ENCODE measurements at places on chromosomes 12 and 14. TPM values are rescaled to one million over a fixed set of nuclear protein-coding genes. Genes with fewer than 3 reads are reported as not detected.
A peak's percentile ranks its signal among the peaks of the same experiment; 100 is the strongest.

PITPNM2 gene
- total RNA-seq, result 9.9 TPM

IAPP gene
- not detected for total RNA-seq

AKAP5 gene
- total RNA-seq, result 2.6 TPM

GARIN6 gene
- not detected for total RNA-seq

ALKBH2 gene
- total RNA-seq, result 19.4 TPM

DBX2 gene
- not detected for total RNA-seq

GALNT16 gene
- total RNA-seq, result 3.7 TPM

OR11H7 gene
- total RNA-seq, result not detected

ACOT4 gene
- total RNA-seq, result not detected

LYZ gene
- total RNA-seq, result 51.2 TPM

TAS2R10 gene
- 0.78 TPM for total RNA-seq

ITGB7 gene
- total RNA-seq, result 4.5 TPM

GRCh38 chr14:75409316-75410205, 18.3 kb upstream of the JDP2 start:
- no peak for ATAC-seq

GRCh38 chr12:105040476-105040875, 43.8 kb downstream of the ALDH1L2 start:
- no peak for ATAC-seq

- ATAC-seq, result no peak
Observed at GRCh38 chr14:45156067-45156466, 20.3 kb downstream of the FANCM start.

DNA sequence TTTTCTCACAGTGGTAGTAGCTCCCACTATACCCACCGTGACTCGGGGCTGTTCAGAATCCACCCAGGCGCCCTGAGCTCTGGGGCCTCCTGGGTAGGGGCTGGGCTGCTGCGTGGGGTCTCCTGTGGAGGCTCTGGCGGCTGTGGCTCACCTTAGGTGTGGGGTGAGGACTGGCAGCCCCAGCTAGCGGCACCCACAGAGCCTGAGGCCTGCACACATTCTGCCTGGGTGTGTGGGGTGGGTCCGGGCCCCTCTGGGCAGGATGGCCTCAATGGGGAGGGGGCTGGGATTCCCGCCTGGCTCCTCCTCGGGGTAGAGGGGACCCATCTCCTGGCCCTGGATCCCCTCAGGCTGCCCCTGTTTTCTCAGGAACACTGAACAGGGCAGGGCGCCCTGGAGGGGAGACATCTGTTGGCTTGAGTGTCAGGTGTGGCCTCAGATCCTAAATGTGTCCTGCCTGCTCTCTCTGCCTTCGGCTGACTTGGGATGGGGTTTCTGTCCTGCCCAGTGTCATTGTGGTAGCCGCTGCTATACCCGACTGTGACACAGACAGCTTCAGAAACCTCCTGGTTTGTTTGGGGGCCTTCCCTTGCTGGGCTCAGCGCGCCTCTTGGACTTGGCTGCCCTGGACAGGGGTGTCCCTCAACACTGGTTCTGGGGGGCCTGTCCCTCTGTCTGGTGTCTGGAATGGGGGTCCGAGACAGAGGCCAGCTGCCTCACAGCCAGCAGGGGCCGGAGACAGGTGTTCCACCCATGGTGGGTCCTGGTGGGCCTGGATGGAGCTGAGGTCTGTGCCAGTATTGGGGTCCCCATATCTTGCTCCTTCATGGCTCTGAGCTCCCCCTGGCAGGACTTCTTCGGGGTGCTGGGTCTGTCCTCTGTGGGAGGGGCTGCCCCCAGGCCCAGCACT, 354.9 kb downstream of the TMEM121 start:
- ATAC-seq, result no peak

- no peak for ATAC-seq
Observed at GRCh38 chr14:89011355-89012281, 187.2 kb downstream of the TTC8 start.

- no peak for ATAC-seq
Observed at GRCh38 chr14:54322701-54323337, 74.0 kb upstream of the CDKN3 start.

GRCh38 chr12:130879781-130880389, 8.0 kb downstream of the RAN start:
- ATAC-seq, result no peak

DNA sequence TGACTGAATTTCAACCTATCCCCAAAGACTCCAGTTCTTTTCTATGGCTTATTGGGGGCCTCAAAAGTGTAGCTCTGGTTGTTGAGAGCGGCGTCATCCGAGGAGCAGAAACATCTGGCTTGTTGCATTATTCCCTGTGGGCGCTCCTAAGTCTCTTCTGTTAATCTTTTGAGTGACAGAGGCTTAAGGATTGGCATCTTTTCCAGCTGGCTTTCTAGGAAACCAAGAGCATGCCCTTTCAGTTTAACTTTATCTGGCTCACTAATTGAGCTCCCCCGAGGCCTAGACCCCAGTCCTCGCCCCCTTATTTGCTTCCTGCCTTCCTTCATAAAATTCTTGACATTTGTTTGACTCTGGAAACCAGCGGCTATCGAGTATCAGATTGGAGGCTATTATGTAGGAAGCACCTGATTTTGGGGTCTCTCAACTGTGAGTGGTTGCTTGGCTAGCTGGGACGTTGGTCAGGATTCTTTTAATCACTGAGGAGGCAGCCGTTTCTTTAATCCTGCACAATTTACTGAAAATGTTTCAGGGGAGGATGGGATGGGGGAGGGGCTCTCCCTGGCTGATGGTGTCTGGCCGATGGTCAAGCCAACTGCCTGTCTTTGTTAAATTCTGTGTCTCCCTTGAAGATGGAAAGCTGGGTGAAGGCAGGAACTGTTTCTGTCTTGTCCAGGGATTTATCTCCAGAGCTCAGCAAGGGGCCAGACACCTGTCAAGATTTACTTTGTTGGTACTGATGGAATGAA, 3.1 kb downstream of the SMOC1 start:
- ATAC-seq, result no peak

GRCh38 chr14:23324455-23324846, 3.2 kb downstream of the PABPN1 start:
- ATAC-seq, result no peak

DNA sequence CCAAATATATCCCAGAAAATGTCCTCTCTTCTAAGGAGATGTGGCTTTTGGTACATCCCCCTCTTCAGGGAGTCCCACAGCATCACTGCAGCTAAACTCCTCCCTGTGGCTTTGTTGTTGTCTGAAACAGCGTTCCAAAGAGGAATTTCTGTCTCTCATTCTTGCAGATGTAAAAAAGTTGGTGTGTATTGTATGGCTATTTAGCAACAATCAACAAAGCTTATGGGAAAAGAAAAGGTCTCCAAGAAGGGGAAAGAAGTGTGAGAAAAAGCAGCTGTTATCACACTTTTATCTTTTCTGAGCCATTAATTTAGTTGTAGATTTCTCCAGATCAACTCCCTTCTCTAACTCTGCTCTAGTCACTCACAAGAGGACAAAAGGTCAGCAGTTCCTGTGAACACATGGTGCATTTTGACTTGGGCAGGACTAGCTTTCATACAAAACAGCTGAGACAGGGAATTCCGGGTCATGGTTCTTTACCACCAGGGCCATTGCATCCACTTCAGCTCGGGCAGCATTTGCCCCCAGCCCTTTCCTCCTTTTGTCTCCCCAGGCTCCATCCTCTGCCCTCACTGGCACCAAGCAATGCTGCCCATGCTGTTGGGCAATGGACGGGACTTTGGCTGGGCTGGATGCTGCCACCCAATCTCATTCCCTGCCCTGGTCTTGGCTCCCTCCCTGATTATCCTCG, 184.7 kb downstream of the TMX1 start:
- peak; percentile 63 for ATAC-seq

GRCh38 chr12:111766608-111767361, at the start of gene ALDH2:
Gene ALDH2, plus strand, starts transcription at chr12:111766933. Its CDS starts 50 bp downstream, at chr12:111766983.
- peak; percentile 97 for ATAC-seq

DNA sequence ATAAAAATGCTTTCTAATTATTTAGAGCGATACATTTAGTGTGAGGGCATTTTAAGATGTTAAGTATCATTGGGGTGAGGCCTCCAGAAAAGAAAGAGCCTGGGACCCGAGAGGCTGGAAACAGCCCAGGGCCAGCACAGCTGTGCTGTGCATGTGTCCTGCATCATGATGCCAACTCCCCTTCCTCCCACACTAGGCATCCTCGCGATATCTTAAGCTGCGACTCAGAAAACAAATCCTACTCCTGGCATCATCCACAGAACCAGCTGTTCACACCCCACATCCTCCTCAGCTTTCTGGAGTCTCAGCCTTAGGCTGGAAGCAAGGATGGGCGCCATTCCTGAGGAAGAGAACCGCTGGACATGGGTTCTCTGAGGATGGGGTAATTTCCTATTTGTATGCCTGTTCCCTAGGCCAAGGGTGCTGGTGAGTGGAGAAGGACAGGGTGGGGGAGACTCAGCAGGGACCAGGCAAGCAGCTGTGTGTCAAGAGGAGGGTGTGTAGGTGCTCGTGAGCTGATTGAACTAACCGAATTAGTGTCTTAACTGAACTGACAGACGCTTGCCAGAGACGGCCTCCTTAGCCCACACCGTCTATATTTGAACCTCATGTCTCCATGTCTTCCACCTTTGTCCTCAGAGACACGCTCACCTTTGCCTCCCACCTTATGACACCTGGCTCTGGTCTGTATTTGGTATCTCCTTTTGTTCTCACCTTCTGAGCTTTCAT, 15.6 kb upstream of the MCRS1 start:
- ATAC-seq, result no peak

GRCh38 chr12:74415633-74416032, 122.0 kb upstream of the ATXN7L3B start:
- ATAC-seq, result no peak

DNA sequence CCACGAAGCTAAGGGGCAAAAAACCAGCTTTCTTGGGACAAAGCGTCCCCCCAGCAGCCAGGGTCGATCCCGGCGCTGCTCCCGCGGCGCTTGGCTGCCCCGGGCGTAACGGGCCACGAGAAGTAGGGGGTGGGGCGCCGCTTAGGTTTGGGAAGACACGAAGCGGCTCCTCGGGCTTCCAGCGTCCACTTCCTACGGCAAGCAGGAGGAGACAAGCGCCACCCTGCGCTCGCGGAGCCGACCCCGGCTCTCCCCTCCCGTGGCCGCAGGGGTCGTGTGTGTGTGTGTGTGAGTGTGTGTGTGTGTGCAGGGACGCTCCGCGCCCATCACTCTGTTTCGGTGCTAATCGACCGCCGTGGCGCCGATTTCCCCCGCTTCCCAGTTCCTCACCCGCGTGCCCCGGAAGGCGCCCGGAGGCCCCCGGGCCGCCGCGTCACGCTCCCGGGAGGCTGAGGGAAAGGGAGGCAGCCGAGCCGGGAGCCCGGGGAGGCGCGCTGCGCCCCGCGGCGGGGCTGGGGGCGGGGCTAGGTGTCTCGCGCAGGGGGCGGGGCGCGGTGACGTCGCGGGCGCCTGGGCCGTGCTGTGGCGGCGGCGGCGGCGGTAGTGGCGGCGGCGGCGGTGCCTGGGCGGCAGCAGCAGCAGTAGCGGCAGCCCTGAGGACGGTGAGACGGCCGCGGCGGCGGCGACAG, at the start of gene ERC1:
TSS of gene ERC1 (plus strand) at position 563 of the 689 bp plus-strand sequence. CDS start 36,681 bp downstream, outside the sequence.
- ATAC-seq, result peak; percentile 94

DNA sequence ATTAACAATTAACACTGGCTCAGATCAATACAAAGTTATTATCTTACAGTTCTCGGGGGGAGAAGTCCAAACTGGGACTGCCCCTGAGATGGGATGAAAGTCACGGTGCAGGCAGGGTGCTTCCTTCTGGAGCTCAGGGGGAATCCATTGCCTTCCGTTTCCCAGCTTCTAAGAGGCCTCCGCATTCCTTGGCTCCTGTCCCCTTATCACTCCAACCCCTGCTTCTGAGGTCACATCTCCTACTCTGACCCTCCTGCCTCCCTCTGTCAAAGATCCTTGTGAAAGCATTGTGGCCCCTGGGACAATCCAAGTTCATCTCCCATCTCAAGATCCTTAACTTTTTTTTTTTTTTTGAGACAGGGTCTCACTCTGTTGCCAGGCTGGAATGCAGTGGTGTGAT, 30.8 kb downstream of the SCARB1 start:
- ATAC-seq, result no peak

DNA sequence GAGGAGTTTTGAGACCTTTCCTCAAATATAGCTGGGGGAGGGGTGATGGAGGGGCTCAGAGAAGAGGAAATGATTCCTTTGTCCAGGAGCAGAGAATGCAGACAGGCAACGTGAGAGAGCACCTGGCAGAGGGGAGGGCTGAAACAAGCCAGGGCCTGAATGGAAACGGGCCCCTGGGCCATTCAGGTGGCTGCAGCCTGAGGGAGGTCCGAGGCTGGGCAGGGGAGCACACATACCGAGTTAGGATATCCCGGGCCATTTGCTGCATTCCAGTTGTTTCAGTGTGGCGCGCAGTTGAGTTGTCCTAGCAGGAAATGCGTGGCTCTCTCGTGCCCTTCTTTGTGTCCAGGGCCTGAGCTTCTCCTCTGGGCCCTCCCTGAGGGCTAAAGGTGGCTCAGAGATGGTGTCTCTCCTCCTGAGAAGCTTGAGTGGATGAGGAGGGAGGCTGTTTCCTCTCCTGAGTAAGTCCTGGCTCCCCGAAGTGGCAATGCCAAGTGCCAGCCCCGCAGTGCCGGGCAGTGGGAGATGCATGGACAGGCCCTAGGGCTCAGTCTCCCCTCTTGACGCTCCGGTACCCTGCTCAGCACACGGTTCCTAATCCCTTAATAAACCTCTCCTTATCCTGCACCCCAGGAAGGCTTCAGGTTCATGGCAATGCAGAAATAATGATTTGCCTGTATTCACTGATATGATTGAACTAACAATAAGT, 85.5 kb upstream of the VRK1 start:
- no peak for ATAC-seq

- no peak for ATAC-seq
Observed at GRCh38 chr14:71555654-71556559, 376.3 kb upstream of the RGS6 start.

- no peak for ATAC-seq
Observed at GRCh38 chr14:31269634-31270195, 62.1 kb upstream of the HECTD1 start.

DNA sequence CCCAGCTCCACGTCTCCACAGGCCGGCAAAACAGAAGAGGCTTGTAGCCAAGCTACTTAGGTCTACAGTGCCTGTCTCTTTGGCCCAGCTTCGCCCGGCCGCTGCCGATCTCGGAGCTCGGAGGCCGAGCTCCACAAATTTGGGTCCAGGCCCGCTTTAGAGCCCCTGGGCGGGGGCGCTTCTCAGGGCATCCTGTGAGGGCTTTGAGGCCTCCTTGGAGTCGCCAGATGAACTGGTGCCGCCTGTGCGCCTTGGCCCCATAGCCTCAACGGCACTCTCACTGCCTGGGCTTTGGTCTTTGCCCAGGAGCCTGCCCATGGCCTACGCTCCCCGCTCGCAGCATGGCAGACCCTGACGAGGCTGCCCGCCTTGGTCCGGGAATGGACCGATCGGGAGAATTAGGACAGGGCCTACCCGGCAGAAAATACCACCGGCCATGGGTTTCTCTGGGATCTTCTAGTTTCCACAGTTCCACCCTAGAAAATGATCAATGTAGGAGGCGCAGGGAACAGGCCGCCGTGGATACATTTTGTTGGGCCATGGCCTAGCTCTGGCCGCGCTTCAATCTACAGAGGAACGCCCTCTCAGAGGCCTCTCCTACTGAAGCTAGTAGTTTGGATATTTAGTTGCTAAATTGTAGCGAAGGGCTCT, 953 bp upstream of the NKX2-8 start:
- no peak for ATAC-seq

DNA sequence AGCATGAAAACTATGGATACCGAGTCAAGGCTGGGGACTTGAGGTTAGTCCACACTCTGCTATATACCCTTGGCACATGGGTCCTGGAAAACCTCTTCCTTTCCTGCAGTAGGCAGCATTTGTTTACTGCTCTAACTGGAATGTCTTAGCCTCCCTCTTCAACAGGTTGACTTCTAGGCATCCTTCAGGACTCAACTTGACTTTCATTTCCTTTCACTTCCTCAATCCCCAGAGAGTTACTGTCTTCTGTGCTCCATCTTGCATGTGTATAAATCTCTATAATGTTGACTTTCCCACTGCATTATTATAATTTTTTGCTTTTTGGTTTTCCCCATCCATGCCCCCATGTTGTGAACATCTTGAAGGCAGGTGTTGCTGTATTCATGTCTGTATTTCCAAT, 107.9 kb downstream of the VRK1 start:
- no peak for ATAC-seq
